CD4-positive, alpha-beta T cell treated with Interleukin-2 at 100 ng/mL for 4 hours (primary cell): ENCODE measurements at places on chromosomes 16 and 17.

GRCh38 chr17:79391376-79392233, 219.2 kb downstream of the RBFOX3 start:
- peak; percentile 65 for DNase-seq

DNA sequence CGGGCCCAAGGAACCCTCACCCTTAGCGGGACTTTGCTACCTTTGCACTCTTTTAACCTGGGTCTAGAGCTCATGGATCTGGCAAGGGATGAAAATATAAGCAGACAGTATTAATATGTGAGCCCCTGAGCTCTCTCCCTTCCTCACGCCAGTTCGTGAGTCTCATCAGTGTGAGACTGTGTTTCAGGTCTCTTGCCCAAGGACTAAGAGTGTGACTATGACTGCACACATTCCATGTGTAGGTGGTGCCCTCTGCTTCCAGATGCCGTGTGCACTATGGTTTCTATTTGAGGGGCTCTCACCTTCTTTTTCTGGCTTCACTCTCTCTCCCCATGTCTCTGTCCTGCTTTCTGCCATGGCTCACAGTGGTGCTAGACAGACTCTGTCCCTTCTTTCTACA, 40.5 kb downstream of the DHRS7B start:
- DNase-seq: no peak

DNA sequence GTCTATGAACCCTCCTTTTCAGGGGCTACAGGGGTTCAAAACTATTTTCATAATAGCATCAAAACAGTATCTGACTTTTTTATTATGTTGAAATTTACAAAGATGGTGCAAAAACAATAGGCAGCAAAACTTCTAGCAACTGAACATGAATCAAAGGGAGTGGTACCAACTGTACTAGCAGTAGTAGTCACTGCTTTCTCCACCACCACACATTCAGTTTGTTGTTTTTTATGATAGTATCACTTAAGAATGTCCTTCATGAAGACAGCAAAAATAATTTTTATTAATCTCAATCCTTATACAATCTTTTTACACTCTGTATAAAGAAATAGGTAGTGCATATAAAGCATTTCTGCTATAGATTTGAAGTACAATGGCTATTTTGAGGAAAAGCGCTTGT, 47.6 kb downstream of the MED13 start:
- no peak for DNase-seq

- no peak for DNase-seq
These were observed 87.5 kb upstream of the ZNF750 start for GRCh38 chr17:82927311-82927660.

DNA sequence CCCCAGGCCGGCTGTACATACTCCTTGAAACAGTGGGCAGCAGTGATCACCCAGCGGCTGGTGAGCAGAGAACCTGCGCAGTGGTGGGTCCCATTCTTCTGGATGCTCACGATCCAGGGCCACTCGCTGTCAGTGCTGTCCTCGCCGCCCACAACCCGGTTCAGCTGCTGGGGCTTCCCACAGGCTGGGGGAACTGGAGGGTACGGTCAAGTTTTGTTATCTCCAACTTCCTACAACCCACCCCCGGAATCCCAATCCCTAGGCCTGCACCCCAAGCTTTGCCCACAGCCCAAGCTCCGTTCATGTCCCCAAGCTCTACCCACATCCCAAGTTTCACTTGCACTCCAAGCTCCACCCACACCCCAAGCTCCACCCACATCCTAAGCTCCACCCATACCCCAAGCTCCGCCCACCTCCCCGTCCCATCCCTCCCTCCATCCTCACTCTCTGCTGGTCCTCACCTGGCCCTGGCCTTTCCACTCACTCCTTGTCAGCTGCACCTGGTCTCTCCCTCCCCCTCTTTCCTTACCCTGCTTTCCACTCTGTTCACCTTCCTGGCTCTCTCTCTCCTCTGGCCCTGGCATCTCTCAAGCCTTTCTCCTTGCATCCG, 1.8 kb downstream of the PRSS22 start:
- DNase-seq: no peak

GRCh38 chr17:63946440-63947363, 14.6 kb upstream of the CD79B start:
- DNase-seq: peak; percentile 66

DNA sequence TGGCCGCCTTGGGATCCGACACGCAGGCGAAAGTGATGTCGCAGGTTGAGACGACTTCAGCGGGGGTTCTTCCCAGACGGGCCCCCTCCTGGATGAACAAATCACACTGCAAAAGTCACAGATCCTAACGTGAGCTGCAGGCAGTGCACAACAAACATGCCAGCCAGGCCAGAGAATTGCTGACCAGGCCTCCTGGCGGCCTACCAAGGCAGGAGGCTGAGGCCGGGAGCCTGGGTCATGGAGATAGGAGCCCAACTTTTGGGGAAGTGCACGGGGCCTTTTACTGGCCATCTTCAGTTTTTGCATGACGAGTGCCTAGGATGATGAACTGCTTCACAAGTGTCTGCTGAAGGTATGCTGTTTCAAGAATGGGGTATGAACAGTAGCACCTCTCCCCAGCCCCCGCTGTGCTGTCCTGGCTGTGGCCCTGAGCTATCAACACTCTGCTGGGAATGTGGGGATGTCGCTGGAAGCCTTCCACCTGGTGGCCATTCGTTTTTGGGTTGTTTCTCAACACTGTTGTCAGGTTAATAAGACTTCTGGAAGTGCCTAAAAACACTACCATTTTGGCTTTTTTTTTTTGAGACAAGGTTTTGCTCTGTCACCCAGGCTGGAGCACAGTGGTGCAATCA, 12.2 kb upstream of the ROGDI start:
- DNase-seq: no peak

DNA sequence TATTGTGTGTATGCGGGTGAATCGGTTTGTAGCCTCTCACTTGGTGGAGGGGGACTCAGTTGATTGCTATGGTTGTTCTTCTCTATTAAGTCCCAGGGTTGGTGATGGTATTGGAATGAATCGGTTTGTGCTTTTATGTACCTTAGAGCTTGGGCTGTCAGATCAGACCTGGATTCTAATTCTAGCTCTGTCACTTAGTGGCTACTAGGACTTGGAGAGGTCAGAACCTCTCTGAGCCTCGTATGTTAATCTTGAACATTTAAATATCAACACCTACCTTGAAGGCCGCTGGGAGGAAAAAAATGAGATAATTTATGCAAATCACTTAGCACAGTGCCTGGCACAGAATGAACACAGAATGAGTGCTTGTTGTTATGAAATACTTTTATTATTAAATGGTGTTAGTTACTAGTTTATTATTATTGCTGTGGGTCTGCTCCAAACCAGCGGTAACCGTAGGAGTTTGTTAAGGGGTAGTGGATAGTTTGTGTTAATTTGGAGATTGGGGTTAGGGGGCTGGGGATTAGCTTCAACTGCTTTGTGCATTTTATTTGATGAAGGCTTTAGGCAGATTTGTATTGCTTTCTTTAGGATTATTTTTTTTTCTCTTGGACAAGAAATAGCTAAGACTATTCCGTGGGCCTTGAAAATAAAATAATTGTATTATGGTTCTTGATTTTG, 3.5 kb downstream of the KDM6B start:
- DNase-seq: peak; percentile 21

GRCh38 chr17:29616300-29617048, 6.2 kb downstream of the CORO6 start:
- peak; percentile 7 for DNase-seq

DNA sequence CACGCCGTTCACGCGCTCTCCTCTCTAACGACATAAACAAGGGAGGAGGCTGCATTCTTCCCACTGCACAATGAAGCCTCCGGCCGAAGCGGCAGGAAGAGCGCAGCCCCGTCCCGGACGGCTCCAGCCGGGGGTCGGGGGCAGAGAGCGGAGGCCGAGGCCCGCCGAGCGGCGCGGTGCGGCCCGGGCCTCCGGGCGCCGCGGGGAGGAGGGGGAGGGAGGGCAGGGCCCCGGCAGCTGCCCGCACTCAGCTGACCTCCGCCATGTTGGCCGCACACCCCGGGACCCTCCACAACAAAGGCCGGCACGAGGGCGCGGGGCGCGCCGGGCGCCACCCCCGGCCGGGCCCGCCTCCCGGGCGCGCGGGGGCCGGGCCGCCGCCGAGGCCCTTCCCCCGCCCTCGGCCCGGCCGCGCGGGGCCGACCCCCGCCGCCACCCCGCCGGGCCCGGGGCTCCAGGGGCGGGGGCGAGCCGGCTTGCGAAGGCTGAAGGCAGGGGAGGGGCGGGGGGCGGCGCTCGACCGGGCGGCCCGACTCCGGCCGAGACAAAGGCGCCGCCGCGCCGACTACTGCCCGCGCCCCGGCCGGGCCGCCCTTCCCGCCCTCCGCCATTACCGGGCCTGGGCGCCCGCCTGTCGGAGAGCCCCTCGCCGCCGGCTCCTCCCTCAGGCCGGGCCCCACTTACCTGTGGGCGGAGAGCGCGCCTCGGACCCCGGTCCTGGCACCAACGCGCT, 527 bp downstream of the SIAH1 start:
- peak; percentile 19 for DNase-seq

DNA sequence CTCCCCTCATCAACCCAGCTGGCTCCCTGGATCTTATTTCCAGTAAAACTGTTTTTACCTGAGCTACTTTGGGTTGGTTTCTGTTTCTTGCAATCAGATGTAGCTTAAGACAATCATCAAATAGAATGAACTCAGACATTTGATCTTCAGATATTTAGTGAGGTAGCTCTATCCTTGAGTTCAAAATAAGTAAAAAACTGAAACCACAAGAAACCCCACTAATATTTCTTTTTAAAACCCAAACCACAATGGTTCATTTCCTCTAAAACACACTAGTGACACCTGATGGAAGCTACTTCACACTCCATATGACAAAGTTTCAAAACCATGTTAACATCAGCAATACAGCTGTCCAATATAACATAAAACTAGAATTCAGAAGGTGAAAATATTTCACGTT, 37.8 kb downstream of the CACNG1 start:
- DNase-seq: peak; percentile 56

GRCh38 chr17:69430488-69430887, 16.0 kb downstream of the MAP2K6 start:
- DNase-seq: no peak

- DNase-seq: no peak
These were observed 19.2 kb downstream of the FLOT2 start for GRCh38 chr17:28878158-28878910.

GRCh38 chr16:58960484-58960883, 226.4 kb upstream of the GOT2 start:
- DNase-seq: no peak

GRCh38 chr16:4486126-4486893, 10.1 kb downstream of the HMOX2 start:
- no peak for DNase-seq

GRCh38 chr17:46191322-46192188, 1.7 kb downstream of the KANSL1 start:
- peak; percentile 42 for DNase-seq

DNA sequence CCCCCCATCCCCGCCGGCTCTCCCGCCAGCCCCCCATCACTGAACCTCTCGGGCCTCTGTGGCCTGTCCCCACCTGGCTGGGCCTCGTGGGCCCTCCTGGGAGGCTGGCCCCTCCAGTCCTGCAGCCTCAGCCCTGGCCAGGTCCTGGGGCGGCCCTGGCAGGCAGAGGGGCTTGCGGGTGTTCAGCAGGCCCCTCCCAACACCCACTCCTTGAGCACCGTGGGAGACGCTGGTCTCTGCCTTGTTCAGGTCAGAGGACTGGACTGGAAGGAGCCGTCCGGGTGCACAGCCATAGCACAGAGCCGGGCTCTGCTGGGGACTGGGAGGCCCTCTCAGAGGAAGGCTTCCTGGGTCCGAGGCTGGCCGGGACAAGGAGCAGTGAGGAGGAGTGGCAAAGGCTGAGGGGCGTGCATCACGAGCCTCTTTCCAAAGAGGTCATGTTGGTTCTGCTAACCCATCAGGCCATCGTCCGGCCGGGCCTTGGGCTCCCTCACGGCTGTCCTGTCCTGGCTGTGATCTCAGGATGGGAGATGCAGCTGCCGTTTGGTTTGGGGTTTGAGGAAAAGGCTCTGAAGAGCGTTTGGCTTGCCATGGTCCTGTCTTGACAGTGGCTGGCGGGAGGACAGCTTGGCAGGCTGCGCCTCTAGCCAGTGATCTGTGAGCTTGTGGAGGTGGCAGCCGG, 6.3 kb upstream of the PABPN1L start:
- no peak for DNase-seq

- no peak for DNase-seq
These were observed 32.8 kb downstream of the HELZ start for GRCh38 chr17:67212231-67212630.

DNA sequence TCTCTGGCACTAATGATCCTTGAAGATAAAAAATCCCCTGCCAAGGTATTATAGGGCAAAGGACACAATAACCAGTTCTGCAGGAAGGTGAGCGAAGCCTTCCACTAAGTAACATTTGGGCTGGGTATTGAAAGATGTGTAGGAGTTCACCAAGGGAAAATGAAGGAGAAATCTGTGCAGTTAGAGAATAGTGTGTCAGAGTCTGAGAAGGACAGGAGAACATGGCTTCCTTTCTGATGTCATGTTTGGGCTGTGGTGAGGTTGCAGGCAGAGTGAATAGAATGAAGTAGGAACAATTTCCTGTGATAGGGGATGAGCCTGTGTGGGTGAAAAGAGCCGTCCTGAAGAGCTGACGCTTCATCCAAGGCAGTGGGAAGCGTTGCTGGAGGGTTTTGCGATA, 24.1 kb upstream of the CIITA start:
- DNase-seq: no peak

GRCh38 chr17:64149196-64149595, 19.3 kb upstream of the ERN1 start:
- no peak for DNase-seq

- DNase-seq: no peak
These were observed 18.3 kb upstream of the RASD1 start for GRCh38 chr17:17514361-17514992.

DNA sequence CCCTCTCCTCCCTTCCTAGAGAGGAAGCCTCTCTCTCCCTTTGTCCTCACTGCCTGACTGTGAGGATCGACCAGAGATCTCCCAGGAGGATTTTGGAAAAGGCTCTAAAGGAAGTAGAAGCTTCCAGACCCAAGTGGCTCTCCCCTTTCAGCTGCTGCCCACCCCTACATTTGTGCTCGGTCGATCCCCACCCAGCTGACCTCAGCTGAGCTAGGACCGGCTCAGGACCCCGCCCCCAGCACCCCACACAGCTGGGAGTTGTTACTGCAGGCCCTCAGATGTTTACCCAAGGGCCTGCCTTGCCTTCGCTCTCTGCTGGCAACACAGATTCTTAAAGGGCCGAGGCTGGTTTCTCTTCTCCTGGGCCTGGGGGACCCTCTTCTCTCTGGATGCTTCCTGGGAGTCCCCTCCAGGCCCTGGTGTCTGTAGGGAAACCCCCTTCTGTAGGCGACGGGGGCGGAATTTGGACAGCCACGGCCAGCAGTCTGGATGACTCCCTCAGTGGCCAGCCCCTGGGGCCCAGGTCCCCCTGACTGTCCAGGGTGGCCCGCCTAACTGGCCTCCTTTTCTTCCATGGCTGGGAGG, 26.9 kb upstream of the TIMP2 start:
- no peak for DNase-seq

- DNase-seq: no peak
These were observed 33.5 kb downstream of the GRIN2C start for GRCh38 chr17:74825952-74826719.

DNA sequence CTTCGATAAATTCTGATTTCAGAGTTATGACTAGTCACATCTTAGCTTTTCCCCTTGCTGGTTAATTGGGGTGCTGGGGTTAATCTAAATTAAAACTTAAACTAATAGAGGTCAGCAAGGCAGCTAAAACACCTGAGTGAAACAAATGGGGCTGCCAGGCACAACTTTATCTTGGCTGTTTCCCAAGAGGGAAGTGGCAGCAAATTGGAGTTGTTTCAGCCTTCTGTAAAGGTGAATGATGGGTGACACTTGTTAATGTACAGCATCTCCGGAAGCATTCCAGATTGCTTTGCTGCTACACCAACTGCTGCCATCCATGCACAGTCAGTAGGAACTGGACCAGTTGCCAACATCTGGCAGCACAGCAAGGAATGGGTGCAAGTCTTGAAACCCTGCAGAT, 43.9 kb downstream of the AATF start:
- DNase-seq: no peak
